ENCODE measurements at places on chromosomes 16 and 17.

- peak; percentile 74 for DNase-seq
Measured at GRCh38 chr16:53865494-53865863, 161.5 kb downstream of the FTO start.

GRCh38 chr16:81765111-81765919, 13.8 kb upstream of the PLCG2 start:
- no peak for DNase-seq

DNA sequence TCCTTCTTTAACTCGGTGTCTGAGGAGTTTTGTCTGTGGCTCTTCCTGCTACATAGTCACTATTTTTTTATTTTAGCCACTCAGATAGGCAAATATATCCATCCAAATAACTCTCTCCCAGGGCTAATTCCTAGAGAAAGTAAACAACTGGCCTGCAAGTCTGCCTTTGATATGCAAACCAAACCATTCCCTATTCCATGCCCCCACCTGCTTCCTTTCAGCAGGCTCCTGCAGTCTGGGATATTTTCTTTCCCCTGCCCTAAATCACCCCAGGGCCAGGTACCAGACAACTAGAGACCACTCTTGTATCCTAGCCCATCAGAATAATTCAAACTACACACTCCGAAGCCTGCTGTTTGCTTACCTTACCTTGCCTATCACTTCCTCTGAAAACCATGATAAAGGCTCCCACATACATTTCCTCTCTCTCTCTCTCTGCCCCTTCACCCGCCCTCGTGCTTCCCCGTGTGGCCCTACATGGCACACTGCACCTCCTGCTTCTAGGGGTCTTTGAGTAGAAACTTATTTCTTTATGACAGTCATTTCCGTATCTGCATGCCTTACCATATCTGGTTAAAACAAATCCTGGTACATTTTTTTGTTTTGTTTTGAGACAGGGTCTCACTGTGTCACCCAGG, 8.3 kb downstream of the CD300H start:
- no peak for DNase-seq

- DNase-seq = no peak
Measured at GRCh38 chr16:1494129-1494640, 1.0 kb downstream of the TELO2 start.

DNA sequence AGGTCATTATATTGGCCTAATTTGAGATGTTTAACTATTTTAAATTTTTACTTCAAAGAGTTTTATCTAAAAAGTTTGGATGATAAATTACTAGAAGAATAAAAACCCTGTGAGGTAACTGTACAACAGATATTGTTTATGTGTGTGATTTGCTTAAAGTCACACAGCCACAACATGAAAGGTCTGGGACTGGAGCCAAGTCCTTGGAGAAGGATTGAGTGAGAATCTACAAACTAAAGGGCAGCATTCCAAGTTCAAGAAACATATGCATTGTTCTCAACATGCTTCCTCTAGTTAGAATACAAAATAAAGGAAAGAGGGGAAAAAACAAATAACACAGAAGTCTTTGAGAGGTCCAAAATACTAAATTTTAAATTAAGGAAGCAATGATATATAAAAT, 131.5 kb upstream of the MON1B start:
- DNase-seq = no peak

- no peak for DNase-seq
Measured at GRCh38 chr17:13698832-13699231, 97.1 kb upstream of the HS3ST3A1 start.

GRCh38 chr16:4972938-4973587, 14.9 kb downstream of the SEC14L5 start:
- no peak for DNase-seq

DNA sequence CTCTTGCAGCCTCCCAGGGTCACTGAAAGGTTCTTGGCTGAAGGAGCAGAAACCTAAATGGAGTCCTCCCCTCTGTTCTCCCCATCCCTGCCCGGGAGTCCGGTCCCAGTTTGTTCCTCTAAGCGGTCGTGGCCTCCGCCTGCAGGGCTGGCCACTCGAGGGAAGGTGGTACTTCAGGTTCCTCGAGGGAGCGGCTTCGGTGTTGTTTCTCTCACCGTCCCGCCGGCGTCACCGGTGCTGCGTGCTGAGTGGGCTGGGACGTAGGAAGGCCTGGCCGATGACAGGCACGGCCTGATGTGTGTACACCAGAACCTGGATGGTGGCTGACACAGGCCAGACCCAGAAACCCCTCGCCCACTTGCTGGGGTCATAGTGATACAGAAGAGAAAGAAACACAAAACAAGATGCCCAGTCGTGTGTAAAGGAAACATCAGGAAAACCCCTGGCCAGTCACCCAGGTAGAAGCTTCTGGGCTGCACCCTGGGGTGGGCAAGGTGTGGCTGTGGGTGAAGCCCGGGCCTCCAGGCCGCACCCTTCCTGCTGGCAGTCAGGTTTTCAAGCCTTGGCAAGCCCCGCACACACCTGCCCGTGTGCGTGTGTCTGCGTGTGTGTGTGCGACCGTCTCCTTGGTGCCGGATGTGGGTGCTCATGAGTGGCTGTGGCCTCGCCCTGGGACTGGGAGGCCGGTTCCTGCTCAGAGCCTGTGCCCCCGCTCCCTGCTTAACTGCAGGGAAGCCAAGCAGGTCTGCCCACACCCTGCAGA, 52.0 kb downstream of the BAIAP2 start:
- DNase-seq = peak; percentile 82

Measured in foreskin keratinocyte (primary cell).